ENCODE measurements at places on chromosomes 7 and 10.

DNA sequence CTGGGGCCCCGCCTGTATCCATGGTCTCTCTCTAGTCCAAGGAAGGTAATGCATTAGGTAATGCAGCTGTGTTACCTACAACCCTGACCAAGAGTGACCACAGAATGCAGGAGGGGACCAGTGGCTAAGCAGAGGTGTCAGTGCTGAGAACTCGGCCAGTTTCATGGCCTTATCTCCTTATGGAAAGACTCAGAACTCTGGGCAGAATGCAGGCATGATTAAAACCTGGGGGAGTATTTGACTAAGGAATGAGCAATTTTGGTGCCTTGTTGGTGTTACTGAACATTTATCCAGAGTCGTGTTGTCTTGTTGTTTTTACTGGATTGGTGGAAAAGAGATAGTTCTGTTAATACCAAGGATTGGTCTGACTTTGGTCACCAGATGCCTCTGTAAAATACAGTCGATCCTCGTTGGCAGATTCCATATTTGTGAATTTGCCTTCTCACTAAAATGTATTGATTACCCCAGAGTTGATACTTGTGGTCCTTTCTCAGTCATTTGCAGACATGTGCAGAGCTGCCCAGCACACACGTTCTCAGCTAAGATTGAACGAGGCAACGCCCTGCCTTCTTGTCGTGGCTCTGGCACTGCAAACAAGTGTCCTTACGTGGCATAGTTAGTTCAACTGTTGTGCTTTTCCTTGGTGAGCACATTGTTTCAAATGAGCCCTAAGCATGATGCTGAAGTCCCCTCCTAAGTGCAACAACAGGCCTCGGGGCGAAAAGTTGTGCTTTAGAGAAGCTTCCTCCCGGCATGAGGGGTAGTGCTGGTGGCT lies 135.7 kb upstream of the BTBD16 start:
- no peak for DNase-seq
- H3K4me1 ChIP-seq, result no peaks in the 10 kb centered on the region
- no peaks in the 10 kb centered on the region for H3K36me3 ChIP-seq
- no peaks in the 10 kb centered on the region for H3K27me3 ChIP-seq

- H3K27me3 ChIP-seq, result no peaks in the 10 kb centered on the region
- no peaks in the 10 kb centered on the region for H3K4me1 ChIP-seq
- no peak overlapping the region for H3K27ac ChIP-seq
- no peak for DNase-seq
- H3K36me3 ChIP-seq, result no peaks in the 10 kb centered on the region
Observed at GRCh38 chr10:71204746-71205145, 7.6 kb upstream of the UNC5B start.

GRCh38 chr7:55367283-55367840 lies 2.2 kb downstream of the LANCL2 start:
- no peaks in the 10 kb centered on the region for H3K27me3 ChIP-seq
- peak overlapping the region; percentile 70 for H3K4me3 ChIP-seq
- no peaks in the 10 kb centered on the region for H3K36me3 ChIP-seq
- H3K27ac ChIP-seq, result peak overlapping the region; percentile 98

DNA sequence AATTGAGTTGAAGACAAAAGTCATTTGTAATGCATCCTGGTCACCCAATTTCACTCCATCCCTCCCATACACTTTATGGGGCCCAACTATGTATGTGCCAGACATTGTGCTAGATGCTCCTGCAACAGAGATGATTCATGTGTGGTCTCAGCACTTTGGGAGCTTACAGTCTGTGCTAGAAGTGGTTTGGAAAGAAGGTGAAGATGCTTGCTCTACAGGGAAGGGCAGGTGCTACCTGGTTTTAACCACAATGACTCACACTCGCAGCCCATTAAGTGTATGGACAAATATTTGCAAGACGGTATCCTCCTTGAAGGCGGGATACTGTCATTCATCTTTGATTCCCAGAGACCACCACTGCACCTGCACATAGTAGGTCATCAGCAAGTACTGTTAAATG lies 257.6 kb downstream of the OTUD1 start:
- H3K36me3 ChIP-seq, result no peaks in the 10 kb centered on the region
- no peaks in the 10 kb centered on the region for H3K4me1 ChIP-seq
- peaks cover 40% of the 10 kb centered on the region for H3K27me3 ChIP-seq
- no peak for DNase-seq

DNA sequence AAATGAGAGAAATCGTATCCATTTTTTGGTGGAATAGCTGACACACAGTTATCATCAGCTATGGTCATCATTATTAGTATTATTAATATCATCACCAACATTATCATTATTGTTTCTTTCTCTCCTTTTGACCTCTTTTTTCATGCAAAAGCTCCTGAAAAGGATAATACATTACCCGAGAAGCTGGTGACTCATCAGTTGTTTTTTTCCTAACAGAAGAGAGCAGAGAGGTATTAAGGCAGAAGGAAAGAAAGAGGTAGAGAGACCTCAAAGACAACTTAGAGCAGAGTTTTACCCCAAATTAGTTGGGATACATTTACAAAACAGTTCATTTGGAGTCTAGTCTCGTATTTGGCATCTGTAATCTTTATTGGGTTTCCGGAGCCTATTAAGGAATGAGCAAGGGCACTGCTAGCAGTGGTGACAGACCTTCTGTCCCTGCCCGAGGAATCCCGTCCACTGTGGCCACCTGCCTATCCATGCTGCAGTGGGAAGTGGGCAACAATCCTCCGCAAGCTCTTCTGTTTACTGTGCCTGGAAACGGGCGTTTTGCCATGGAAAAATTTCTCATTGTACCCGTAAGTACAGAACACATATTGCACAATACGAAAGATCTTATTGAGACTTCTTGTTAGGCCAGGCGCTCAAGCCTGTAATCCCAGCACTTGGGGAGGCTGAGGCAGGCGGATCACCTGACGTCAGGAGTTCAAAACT lies 170.0 kb upstream of the MKLN1 start:
- no peaks in the 10 kb centered on the region for H3K4me1 ChIP-seq
- no peaks in the 10 kb centered on the region for H3K27me3 ChIP-seq
- H3K36me3 ChIP-seq, result no peaks in the 10 kb centered on the region
- DNase-seq, result peak; percentile 37
- H3K27ac ChIP-seq, result peak overlapping the region; percentile 43
- no peak overlapping the region for H3K4me3 ChIP-seq

DNA sequence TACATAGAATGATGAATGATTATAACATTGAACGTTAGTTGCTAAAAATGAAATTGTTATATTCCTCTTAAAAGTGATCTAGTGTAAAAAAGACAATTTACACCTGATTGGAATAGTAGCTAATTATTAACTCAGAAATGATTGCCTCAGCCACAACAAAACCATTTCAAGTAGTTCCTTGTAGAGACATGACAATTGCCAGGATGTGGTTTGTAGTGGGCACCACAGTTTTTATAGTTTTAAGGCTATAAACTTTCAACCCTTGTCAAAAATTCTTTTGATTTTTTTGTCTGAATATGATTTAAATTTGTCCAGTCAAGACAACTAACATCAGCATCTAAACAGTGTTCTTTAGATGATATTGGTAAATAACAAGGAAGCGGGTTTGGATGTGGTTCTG lies 145.2 kb downstream of the SUGCT start:
- no peak overlapping the region for H3K27ac ChIP-seq
- no peak overlapping the region for H3K4me3 ChIP-seq
- no peaks in the 10 kb centered on the region for H3K4me1 ChIP-seq
- no peak for DNase-seq
- H3K27me3 ChIP-seq, result no peaks in the 10 kb centered on the region

DNA sequence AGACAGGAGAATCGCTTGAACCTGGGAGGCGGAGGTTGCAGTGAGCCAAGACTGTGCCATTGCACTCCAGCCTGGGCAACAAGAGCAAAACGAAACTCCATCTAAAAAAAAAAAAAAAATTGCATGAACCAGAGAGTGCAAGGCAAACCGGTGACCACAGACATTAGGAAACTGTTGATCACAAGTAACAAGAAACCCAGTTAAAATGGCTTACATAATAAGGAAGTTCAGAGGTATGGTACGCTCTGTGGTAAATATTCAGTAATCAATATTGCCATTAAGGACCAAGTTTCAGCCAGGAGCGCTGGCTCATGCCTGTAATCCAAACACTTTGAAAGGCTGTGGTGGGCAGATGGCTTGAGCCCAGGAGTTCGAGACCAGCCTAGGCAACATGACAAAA lies 9.2 kb upstream of the NT5C2 start:
- no peak overlapping the region for H3K27ac ChIP-seq
- H3K27me3 ChIP-seq, result no peaks in the 10 kb centered on the region
- H3K4me3 ChIP-seq, result no peak overlapping the region
- H3K4me1 ChIP-seq, result no peaks in the 10 kb centered on the region
- no peak for DNase-seq

- H3K27ac ChIP-seq, result no peak overlapping the region
- H3K27me3 ChIP-seq, result no peaks in the 10 kb centered on the region
- DNase-seq, result no peak
- H3K4me3 ChIP-seq, result peak overlapping the region; percentile 18
Observed at GRCh38 chr10:51367127-51367526, 292.8 kb downstream of the PRKG1 start.

GRCh38 chr10:51773681-51774080 lies 74.3 kb upstream of the CSTF2T start:
- H3K4me1 ChIP-seq, result no peaks in the 10 kb centered on the region
- DNase-seq, result no peak
- H3K27me3 ChIP-seq, result no peaks in the 10 kb centered on the region
- no peak overlapping the region for H3K4me3 ChIP-seq
- no peak overlapping the region for H3K27ac ChIP-seq

DNA sequence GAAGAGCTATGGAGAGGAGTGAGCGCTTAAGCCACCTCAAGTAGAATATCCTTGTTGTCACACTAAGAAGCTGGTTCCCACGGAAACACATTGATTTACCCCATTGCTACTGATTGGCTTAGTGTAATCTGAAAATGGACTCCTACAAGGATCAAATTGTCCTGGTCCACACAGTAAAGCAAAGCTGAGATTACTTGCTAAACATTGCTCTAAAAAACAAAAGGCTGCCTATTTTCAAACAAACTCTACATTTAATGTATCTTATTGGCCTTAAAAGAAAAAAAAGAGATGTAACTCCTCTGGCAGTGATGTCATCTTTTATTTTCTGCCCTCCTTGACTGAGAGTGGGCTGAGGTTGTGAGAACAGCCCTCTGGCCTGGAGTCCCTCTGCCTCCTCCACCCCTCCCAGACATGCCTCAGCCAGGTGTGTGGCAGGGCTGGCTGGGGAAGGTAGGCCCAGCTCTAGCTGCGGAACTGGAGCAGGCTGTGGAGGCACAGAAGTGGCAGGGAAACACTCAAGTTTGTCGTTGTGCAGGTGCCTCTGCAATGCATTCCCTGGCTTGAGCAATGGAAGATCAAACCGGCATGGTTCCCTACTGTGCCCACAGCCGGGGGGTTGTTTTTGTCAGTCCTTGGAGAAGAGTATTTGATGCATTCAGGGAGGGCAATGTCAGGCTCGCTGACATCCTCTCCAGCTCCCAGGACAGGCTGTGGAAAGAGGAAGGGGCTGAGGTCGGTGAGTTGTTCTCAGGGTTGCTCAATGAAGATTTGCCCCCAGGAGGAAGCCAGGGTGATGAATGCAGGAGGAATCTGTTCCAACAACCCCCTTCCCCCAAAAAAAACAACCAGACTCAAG lies 9.1 kb downstream of the KLF6 start:
- no peak overlapping the region for H3K4me3 ChIP-seq
- no peaks in the 10 kb centered on the region for H3K36me3 ChIP-seq
- peak overlapping the region; percentile 100 for H3K27ac ChIP-seq
- H3K4me1 ChIP-seq, result peaks cover 21% of the 10 kb centered on the region

- no peak for DNase-seq
- no peak overlapping the region for H3K4me3 ChIP-seq
- H3K27me3 ChIP-seq, result no peaks in the 10 kb centered on the region
- H3K36me3 ChIP-seq, result no peaks in the 10 kb centered on the region
- no peaks in the 10 kb centered on the region for H3K4me1 ChIP-seq
Observed at GRCh38 chr7:24325708-24326107, 41.7 kb downstream of the NPY start.

DNA sequence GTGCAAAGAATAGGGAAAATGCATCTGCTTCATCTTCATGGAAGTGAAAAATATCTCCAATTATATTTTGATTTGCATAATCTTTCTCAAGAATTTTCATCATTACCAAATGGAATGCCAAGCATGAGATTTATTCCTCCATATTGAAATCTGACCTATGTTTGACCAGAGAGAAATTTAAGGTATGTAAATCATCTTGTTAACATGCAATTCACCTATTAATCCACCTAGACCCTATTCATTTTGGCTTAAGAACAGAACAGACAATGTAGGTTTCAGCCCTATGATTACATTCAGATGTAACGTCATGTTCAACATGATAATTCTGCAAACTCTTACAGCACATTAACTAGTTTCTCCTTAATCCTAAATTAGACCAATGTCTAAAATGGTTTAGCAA lies 30.8 kb upstream of the TMEM140 start:
- H3K4me1 ChIP-seq, result no peaks in the 10 kb centered on the region
- H3K27me3 ChIP-seq, result no peaks in the 10 kb centered on the region
- H3K4me3 ChIP-seq, result no peak overlapping the region
- DNase-seq, result no peak
- H3K27ac ChIP-seq, result no peak overlapping the region

DNA sequence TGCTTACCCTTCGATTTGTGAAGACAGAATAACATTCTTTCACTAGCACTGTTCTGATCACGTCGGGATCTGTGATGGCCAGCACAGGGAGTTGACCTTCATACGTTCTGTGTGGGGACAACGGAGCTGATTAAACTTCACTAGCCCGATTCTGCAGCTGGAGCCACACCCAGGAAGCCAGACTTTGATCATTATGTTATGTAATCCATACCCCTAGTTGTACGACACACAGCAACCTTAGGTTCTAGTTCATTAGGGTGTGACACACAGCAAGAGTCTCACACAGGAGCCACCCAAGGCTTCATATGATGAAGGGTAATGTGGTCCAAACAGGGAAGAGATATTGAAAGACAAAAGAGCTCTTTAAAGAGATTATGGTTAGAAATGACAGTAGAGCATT lies 7.2 kb downstream of the CYP3A5 start:
- H3K27me3 ChIP-seq, result no peaks in the 10 kb centered on the region
- no peak for DNase-seq

DNA sequence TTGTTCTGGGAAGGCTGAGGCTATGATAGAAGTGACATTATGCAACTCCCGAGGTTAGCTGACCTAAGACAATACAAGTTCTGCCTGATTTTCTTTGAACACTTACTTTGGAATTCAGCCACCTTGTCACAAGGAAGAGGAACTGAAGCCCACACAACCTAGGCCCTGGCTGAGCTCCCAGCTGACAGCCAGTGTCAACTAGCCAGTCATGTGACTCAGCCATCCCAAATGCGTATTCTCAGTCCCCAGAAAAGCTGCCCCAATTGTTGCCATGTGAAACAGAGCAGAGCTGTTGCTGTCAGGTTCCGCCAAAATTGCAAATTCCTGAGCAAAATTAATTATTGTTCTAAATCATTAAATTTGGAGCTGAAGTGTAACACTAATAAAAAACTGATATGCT lies 1010.0 kb downstream of the XPNPEP1 start:
- no peaks in the 10 kb centered on the region for H3K36me3 ChIP-seq
- H3K4me3 ChIP-seq, result no peak overlapping the region
- no peak overlapping the region for H3K27ac ChIP-seq

- H3K27me3 ChIP-seq, result no peaks in the 10 kb centered on the region
- H3K4me3 ChIP-seq, result no peak overlapping the region
- no peaks in the 10 kb centered on the region for H3K36me3 ChIP-seq
Observed at GRCh38 chr10:44874166-44874565, 37.0 kb upstream of the TMEM72 start.

GRCh38 chr7:17709127-17709526 lies 231.2 kb downstream of the SNX13 start:
- no peak overlapping the region for H3K27ac ChIP-seq
- no peaks in the 10 kb centered on the region for H3K27me3 ChIP-seq
- H3K4me1 ChIP-seq, result no peaks in the 10 kb centered on the region
- H3K36me3 ChIP-seq, result no peaks in the 10 kb centered on the region
- H3K4me3 ChIP-seq, result no peak overlapping the region

All from breast epithelium (tissue), 4 donors.